ENCODE measurements at places on chromosomes 6 and 20. TPM values are rescaled to one million over a fixed set of nuclear protein-coding genes. Genes with fewer than 3 reads are reported as not detected.
A peak's percentile ranks its signal among the peaks of the same experiment; 100 is the strongest.

Gene PGM3
- total RNA-seq = 33.8 TPM

GRCh38 chr6:35174088-35174434 is 32.9 kb upstream of the TCP11 start:
- DNase-seq = no peak

Gene APOBEC2
- total RNA-seq = not detected

GRCh38 chr6:24429146-24429545 is 26.4 kb downstream of the MRS2 start:
- DNase-seq = no peak

- DNase-seq = no peak
Observed at GRCh38 chr6:144855812-144856531, 570.8 kb downstream of the UTRN start.

GRCh38 chr6:18471232-18471964 is 84.2 kb downstream of the RNF144B start:
- no peak for DNase-seq

DNA sequence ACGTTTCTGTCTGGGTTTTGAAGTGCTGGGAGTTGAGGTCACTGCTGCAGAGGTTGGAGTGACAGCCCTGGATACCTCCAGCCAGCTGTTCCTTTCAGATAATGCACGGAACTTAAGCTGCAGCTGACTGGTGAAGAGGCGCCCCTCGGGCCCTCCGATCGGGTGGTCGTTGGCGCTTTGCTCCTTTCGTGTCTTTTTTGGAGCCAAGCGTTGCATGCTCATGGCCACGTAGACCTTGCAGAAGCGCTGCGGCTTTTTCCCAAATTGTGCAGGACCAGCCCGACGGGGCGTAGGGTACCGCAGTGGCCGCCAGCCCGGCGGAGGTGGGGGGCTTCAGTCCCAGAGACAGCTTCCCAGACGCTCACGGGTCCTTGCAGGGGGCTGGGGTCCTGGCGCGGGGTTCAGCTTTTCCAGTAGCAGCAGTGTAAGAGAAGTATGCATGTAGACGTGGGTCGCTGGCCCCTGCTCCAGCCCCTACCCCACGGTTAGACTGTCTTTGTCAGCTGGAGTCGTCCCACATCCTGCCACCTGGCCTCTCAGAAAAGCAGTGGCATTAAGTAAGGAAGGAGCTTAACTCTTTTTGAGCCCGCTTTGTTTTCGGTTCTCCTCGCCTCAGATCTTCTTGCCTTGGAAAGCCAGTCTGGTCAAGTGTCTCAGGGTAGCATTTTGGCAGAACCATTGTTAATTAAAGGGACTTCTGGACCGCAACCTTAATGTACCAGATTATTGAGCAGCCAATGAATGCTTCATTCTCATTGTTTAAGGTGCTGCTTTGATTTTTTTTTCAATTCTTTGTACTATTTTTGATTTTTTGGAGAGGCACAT is 838 bp downstream of the TNFAIP3 start:
- DNase-seq = peak; percentile 32

DNA sequence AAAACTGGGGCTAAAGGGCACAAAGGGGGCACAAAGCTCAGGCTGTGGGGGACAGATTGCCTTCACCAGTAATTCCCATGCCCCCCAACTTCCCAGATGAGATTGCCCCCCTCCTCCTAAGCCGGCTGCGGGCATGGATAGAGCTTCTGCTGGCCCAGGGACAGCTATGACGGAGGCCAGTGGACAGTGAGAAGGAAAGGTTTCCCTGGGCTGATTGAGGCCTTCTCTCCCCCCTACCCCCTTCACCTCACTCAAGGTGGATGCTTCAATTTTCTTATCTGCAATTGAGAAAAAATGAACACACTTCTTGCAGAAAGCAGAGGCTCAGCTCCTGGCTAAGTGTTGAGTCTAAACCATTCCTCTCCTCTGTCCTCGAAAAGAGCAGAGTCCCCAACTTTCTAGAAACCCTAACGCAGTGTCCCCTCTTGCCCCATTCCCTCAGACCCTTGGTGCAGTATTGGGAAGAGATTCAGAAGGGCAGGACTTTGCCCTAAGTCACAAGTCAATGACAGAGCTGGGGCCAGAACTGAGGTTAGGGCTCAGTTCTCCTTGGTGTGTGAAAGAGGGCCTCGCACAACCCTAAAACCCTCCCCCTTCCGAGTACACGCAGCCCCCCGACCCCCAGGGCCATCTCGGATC is 808 bp downstream of the SDC4 start:
- DNase-seq = no peak

DNA sequence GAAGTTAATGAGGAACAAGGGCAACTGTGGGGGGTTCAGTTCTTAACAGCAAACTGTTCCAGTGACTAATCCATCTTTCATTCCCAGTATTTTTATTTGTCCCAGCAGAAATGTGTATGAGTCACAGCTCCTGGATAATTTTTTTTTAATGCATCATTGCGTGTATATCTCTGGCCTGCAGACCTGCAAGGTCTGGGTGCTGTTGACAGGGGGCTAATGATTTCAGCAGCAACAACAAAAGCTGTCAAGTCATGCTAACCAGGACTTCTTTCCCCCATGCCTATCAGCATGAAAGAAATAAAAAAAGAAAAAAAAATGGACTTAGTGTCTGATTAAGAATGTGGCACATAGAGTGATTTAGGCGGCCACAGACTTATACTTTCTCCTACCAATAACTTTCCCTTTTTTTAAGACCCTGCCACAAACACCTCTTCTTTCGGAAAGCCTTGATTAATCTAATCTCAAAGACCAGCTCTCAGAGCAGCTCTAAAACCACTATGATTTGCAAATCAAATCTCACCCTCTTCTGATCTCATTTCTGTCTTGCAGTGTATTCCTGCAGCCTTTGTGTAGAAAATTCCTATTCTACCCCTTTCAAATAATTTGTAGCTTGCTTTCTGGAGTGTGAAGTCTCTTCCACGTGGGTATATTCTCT is 14.2 kb upstream of the PREX1 start:
- DNase-seq = peak; percentile 87

Gene ZNF831
- total RNA-seq = not detected

DNA sequence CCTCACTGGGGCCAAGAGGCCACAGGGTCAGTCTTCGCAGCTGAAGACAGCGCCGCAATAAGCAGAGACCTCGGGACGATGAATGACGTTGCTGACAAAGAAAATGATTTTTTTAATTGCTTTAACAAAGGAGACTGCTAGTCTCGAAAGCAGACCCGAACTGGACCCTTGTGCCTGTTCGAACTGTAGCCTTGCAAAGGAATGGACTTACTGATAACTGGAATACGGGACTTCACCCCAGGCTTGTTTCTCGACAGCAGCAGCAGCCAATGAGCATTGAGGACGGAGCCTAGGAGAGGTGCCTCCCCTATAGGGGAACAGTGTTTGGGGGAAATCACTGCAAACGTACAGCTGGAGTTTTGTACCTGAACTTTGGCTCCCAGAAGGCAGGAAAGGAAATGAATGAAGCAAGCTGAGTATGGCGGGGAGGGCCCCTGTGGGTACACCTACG is 1.3 kb upstream of the TAF4 start:
- DNase-seq = no peak

DNA sequence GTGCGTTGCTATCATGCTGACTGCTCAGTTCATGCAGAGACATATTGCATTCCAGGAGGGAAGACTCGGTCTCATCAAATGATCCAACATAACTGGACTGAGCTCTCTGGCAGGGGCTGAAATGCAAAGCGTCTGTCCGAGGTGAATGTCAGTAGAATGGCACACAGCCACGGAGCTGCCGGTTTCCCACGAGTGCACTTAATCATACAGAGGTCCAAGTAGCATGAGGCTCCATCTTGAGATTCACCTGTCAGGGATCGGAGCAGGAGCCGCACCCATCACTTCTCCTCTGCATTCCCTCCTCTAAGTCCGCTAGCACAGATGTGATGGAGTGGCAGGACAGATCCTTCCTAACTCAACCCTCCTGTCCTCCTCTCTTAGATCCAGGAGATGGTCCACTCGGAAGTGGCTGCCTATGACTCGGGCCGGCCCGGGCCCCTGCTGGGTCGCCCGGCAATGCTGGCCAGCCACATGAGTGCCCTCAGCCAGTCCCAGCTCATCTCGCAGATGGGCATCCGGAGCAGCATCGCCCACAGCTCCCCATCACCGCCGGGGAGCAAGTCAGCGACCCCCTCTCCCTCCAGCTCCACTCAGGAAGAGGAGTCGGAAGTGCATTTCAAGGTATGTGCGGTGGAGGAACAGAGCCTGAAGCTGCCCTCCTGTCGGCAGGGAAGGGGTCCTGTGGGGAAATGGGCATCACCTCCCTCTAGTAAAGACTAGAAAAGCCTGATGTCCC is 135.9 kb downstream of the JPH2 start:
- no peak for DNase-seq

Gene ASXL1
- 102 TPM for total RNA-seq
